ENCODE measurements at places on chromosomes 5 and 9. TPM values are rescaled to one million over a fixed set of nuclear protein-coding genes. Genes with fewer than 3 reads are reported as not detected.

GRCh38 chr9:98410185-98410697, 154.8 kb upstream of the TBC1D2 start:
- peak; percentile 61 for ATAC-seq

GRCh38 chr9:89664010-89664409, 59.2 kb downstream of the GADD45G start:
- ATAC-seq: no peak

DNA sequence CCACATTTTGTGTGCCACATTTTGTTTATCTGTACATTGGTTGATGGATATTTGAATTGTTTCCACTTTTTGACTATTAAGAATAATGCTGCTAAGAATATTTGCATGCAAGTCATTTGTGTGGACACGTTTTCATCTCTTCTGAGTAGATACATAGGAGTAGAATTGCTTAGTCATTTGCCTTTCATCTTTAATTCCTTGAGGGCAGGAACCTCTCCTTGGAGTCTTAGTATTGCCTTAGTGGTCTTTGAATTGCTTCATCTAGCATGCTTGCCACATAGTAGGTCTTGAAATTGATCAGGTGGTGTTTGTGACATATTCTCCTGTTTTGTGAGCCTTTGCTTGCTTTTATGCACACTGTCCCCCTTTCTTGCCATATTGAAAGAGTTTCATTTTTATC, 128.5 kb downstream of the NR3C1 start:
- ATAC-seq: peak; percentile 19

GRCh38 chr9:14030375-14031059, 283.4 kb downstream of the NFIB start:
- ATAC-seq: peak; percentile 82

DNA sequence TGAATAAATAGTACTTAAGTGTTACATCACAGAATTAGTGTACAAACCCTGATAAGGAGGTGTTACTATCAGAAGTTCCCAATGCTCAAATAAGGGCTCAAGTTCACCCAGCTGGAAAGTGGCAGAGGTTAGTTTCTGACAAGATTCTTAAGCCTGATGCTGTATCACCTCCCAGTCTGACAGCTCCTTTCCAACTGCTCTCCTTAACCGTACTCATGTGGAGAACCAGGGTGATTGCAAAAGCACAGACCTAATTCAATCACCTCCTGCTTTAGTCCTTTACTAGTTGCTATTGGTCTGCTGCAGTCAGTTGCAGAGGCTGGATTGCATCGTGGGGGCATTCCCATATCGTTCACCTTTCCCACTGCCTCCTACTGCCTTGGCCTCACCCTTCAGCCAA, 100.4 kb upstream of the ZNF618 start:
- ATAC-seq: no peak

GRCh38 chr5:174425271-174425963, 299.0 kb upstream of the MSX2 start:
- no peak for ATAC-seq

- peak; percentile 49 for ATAC-seq
These were observed 100.2 kb downstream of the PIK3R1 start for GRCh38 chr5:68315679-68316271.

- no peak for ATAC-seq
These were observed 48.7 kb upstream of the CDK20 start for GRCh38 chr9:88023001-88023400.

GRCh38 chr9:86175223-86175622, 75.9 kb upstream of the GOLM1 start:
- ATAC-seq: no peak

- no peak for ATAC-seq
These were observed 68.1 kb upstream of the GRAMD2B start for GRCh38 chr5:126354858-126355731.

DNA sequence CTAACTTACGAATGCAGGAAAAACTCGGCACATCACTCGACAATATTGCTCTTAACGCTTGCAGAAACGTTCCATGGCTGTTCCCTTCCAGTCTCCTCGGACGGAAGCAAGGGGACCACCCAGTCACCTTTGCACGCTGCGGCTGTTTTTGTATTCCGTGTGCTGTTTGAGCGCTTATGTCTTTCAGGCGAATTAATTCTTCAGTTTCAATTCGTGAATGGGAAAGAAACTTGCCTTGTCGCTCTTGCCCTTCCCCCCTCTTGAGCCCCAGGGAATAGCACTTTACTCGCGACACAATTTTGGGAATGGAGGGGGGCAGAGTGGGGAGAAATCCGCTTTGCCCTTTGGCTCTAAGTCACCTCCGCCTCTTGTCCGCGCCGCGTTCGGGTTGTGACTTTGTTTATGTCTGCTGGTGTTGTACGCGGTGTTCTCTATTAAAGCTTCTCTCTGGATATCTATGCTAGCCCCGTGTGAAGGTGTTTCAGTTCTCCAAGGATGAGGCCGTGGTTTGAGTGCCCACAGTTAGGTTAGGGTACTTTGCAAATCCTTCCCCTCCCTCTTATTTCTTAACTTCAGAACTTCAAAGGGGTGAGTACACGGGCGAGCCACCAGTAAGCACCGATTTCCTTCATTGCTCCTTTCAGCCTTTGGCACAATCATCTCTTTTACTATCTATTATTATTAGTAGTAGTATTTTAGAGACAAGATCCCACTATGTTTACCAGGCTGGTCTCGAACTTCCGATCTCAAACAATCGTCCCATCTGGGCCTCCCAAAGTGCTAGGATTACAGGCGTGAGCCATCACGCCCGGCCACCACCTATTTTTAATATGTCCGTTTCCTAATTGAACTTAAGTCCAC, 2.7 kb downstream of the FOXB2 start:
- ATAC-seq: no peak

DNA sequence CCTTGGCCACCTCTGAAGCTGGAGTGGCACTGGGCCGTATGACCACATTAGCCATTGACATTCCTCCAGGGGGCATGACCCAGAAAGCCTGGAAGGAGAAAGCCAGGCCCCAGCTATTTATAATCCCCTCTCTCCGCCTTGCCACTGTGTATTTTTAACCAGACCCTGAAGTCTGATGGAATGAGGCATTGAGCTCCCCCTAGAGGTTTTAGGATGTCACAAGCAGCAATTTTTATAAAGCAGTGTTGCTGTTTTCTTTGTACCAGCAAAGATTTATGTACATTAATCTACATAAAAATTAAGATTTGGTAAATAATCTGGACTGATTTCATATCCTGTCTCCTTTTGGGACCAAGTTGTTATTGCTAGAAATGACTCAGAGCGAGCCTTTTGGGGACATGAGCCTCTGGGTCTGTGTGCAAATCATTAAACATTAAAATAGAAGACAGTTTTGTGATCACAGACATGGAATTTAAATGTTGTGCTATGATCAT, 127.1 kb downstream of the TRIO start:
- ATAC-seq: peak; percentile 61

GRCh38 chr9:137707361-137707760, 88.6 kb downstream of the EHMT1 start:
- ATAC-seq: no peak

DNA sequence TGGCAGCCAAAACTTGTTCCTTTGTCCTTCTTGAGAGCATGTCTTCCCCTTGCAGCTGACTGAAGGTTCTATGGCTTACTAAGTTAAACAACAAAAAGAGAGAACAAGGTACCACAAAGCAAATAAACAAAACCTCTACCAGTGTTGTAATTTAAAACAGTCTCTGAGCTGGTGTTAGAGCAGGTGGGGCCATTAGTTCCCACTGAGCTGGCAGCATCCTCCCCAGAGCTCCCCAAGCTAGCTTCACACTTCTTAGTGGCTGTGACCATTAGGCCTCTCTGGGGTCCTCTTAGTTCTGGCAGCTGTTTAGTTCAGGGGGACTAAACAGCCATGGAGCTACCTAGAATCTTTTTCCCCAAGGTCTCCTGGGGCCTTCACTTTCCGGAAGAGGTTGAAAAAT, 128.6 kb upstream of the ELL2 start:
- no peak for ATAC-seq

GRCh38 chr5:134920848-134921575, 16.1 kb downstream of the PCBD2 start:
- ATAC-seq: no peak

GRCh38 chr5:87074934-87075541, 192.6 kb upstream of the RASA1 start:
- no peak for ATAC-seq

DNA sequence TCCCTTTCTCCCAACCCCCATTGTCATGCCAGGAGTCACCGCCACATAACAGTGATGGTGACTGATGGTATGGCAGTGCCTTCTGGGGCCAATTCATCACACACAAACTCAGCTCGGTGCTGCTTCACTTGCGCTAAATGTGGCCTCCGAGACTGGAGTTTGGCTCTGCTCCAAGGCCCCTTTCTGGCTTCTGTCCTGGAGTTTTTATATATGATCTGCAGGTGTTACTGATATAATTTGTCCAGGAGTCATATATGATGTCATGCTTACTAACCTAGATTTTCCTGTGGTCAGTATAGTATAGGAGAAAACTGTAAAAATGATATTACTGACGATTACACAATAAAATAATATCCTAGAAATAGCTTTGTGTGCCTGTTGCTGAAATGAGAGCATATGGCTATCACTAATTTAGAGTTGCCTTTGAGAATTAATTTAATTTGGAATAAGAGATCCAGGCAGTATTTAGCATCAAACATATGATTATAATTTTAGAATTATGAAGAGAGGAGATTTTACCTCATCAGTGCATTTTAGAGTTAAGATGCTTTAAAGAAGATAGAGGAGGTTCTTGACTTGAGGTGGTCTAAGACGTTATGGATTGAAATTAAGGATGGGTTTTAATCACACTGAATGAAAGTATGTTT, 334.1 kb upstream of the CD180 start:
- ATAC-seq: peak; percentile 98

DNA sequence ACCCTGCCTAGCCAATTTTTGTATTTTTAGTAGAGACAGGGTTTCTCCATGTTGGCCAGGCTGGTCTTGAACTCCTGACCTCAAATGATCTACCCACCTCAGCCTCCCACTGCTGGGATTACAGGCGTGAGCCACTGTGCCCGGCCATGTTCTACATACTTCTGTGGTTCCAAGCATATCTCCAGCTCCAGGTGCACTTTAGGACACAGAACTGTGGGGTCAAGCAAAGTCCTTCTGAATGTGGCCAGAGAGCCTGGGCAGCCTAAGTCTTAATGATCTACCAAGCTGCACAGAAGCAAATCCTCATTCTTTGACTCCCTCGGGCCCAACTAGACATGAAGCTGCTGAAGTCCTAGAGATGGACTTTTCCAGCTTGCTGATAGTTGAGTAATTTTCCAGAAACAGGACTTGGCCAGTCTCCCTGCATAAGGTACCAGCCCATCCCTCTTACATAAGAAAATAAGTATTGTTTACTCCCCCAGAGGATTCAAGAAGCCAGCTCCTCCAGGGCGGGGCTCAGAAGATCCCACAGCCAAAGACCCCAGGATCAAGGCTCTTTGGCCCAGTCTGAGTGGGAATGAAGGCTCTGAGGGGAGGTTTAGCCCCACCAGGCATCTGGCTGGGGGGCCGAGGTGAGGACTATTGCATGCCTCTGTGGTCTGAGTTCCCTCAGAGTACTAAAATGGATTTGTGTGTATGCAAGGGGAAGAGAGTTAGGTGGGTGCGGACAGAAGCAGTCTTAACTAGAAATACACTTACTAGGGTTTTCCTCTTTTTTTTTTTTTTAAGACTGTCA, 8.7 kb downstream of the CLTB start:
- ATAC-seq: no peak

DNA sequence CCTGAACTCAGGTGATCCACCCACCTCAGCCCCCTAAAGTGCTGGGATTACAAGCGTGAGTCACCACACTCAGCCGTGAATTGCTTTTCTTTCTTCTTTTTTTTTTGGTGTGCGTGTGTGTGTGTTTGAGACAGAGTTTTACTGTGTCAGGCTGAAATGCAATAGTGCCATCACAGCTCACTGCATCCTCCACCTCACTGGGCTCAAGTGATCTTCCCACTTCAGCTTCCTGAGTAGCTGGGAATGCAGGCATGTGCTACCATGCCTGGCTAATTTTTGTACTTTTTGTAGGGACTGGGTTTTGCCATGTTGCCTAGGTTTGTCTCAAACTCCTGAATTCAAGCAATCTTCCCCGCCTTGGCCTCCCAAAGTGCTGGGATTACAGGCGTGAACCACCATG, 113.7 kb upstream of the HAPLN1 start:
- ATAC-seq: no peak

- ATAC-seq: peak; percentile 87
These were observed 78.5 kb upstream of the LRRTM2 start for GRCh38 chr5:138953387-138954256.

- ATAC-seq: no peak
These were observed 97.7 kb upstream of the HCN1 start for GRCh38 chr5:45793638-45794532.

GRCh38 chr5:173750538-173751265, 134.3 kb upstream of the BOD1 start:
- no peak for ATAC-seq

Gene FOXD4L4
- total RNA-seq: 0.62 TPM

Gene TUSC1
- total RNA-seq: 11.4 TPM

Gene OR5C1
- not detected for total RNA-seq

Gene CEP78
- total RNA-seq: 21.8 TPM

Gene GPR151
- total RNA-seq: 0.44 TPM

Gene HK3
- 0.31 TPM for total RNA-seq
